Transverse colon (tissue), 4 donors: ENCODE measurements at places on chromosomes 1 and 21.

- no peak for DNase-seq
Measured at GRCh38 chr1:33087677-33088076, 6.7 kb downstream of the AZIN2 start.

GRCh38 chr1:54982739-54983138 is 2.3 kb downstream of the TMEM61 start:
- no peak for DNase-seq

DNA sequence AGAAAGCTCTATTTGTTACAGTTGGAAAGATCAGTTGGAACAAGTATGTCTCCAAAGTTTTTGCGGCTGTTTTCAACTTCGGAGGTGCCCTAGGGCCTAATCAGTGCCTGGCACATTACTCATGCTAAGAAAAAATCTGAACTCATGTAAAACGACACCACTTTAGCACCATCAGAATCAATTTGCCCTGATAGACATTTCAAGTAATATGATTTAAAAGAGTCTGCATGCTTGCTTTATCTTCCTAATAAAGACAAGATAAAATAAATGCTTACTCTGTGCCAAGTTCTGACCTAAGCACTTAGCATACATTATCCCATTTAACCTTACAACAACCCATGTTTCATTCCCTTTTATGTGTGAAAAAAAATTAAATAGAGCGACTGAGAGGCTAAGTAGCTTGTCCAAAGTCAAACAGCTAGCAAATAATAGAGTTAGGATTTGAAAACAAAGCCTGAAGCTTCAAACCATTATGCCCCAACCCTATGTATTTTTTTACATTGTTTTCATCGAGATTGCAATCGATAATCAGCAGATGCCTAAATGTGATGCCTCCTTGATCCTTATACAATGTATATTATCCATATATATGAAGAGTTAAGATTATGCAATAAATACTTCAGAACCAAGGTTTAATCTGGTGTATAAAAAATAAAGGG is 91.3 kb downstream of the DENND1B start:
- no peak for DNase-seq

DNA sequence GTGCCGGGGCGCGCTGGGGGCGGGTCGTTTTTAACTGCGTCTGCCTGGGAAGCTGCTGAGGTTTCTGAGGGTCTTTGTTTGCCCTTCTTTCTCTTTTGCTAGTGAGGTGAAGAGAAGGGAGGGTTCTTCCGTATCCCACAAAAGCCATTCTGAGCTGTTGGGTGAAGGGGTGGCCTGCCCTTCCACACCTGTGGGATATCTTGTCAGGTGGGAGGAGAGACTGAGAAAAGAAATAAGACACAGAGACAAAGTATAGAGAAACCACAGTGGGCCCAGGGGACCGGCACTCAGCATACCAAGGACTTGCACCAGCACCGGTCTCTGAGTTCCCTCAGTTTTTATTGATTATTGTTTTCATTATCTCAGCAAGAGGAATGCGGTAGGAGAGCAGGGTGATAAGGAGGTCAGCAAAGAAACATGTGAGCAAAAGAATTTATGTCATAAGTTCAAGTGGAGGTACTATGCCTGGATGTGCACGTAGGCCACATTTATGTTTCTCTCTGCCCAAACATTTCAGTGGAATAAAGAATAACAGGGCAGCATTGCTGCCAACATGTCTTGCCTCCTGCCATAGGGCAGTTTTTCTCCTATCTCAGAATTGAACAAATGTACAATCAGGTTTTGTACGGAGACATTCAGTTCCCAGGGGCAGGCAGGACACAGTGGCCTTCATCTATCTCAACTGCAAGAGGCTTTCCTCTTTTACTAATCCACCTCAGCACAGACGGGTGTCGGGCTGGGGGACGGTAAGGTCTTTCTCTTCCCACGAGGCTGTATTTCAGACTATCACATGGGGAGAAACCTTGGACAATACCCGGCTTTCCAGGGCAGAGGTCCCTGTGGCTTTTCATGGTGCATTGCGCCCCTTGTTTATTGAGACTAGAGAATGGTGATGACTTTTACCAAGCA is 972 bp downstream of the PGBD2 start:
- DNase-seq = no peak

DNA sequence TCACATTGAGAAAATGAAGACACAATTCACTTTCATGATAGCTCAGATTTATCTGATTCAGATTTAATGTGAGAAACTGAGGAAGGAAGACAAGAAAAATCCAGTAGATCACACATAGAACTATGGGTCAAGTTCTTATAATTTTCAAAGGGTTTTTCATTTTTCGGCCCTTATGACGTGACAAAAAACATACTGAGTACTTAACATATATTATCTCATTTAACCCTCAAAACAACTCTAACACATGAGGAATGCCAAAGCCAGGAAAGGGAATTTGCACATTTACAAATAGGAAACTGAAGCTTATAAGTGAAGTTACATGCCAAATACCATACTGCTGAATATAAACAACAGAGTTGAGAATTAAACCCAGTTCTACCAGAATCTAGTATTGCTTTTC is 27.6 kb downstream of the SOD1 start:
- no peak for DNase-seq

GRCh38 chr1:29579821-29580425 is 343.6 kb downstream of the PTPRU start:
- no peak for DNase-seq

DNA sequence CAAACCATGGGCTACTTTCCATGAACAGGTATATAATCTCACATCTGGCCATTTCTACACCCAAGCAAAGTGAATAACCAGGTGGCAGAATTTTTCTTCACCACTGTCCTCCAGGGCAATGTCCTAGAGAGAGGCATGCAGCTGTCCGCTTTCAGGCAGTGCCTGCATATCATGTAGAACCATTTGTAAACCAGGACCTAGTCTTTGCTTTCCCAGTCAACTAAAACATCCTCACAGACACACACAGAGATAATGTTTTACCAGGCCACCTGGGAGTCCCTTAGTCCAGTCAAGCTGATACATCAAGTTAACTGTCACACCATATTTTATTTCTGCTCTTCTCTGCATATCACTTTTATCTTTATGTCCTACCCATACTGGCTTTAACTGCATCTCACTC is 26.2 kb downstream of the TNFSF18 start:
- DNase-seq = no peak

GRCh38 chr1:173852105-173852504 is 15.7 kb downstream of the GAS5 start:
- no peak for DNase-seq

DNA sequence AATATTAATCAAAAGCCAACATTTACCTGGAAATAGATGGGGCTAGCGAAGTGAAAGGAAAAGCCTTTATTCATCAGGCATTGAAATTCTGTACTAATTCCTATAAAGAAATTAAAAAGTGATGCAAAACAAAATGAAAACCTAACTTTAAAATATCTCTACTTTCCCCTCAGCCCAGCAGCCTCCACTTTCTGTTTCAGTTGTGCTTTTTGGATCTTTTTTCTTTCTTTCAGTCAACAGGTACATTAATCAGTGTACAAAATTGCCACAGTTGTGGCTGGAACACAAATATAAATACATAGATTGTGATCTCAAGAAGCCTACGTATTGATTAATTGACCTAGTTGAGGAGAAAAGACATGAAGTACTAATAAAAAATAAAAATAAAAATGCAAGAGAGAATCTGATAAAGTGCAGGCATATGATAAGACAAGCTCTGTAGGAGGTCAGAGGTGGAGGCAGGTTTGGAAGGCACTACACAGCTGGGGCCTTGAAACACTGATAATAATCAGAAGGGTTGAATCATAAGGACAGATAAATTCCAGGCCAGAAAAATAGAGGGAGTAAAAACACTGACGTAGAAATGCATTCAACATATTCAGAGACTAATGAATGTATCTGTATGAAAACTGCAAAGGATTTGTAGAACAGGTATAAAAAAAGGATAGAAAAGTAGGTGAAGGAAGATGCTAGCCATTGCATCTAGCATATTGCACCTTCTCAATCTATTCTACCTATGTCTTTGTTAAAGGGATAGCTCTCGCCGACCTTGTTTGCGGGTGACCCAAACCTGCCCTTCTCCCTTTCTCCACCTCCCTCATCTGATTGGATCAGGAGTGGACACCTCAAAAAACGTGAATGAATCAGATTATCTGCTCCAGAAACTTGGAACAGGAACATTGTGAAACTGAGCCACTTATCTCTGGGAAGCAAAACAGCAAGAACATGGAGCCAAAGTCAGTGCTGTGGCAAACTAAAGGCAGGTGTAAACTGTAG is 607.8 kb upstream of the ADGRL2 start:
- no peak for DNase-seq
